Frontal cortex (tissue), 4 donors: ENCODE measurements at places on chromosomes 3 and 15. TPM values are rescaled to one million over a fixed set of nuclear protein-coding genes. Genes with fewer than 3 reads are reported as not detected.

GRCh38 chr3:42874749-42875148, 930 bp downstream of the CYP8B1 start:
- no peak for DNase-seq

The SAMD7 gene
- not detected for total RNA-seq

DNA sequence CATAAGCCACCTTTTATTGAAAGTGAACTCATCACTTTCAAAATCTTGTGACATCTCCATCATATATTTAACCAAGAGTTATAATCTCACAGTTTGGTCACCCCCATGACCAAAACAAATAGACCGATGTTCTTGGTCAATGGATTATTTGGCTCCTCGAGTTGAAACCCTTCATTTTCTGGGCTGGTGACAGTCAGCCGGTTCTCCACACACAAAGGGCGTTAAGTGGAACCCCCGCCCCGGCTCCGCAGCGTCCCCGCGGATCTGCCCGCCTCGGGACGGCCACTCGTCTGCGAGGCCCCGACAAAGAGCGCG, 772 bp downstream of the TSPAN3 start:
- DNase-seq = no peak

The GHSR gene
- total RNA-seq = 0.82 TPM
